ENCODE measurements at places on chromosomes 5 and 9. TPM values are rescaled to one million over a fixed set of nuclear protein-coding genes. Genes with fewer than 3 reads are reported as not detected.
A peak's percentile ranks its signal among the peaks of the same experiment; 100 is the strongest.

DNA sequence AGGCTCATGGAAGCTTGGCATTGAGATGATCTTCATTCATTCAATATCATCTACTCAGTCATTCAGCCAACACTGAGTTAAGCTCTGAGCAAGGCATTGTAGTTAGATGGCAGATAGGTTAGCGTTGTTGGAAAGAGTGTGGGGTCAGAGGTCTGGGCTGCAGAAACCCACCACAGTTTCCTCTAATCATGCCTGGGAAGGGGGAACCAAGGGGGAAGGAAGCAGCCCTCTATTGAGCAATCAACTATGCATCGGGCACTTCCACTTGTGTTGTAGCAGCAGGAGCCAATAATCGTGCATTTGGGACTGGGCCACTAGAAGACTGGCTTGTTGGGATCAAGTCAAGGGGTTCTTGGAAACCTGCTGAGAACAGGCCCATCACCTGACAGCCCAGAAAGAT, 139.1 kb downstream of the PIP5K1B start:
- DNase-seq: no peak

DNA sequence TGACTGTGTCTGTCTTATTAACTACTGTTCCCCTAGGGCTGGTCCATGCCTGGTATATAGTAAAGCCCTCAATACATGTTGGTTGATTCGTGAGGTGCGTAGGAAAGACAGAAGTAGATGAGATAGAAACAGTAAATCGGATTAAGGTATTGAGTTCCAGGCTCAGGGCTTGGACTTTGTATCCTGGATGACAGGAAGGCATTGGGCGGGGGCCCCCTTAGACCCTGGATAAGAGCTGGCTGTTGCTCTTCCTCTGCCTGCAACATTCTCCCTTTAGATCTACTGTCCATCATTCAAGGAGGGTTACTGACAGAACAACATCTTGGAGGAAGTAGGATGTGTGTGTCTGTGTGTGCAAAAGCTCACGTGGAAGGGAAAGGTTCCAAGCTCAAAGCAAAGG, 31.2 kb upstream of the CTNNA1 start:
- no peak for DNase-seq

GRCh38 chr9:77092536-77092935, 73.1 kb downstream of the FOXB2 start:
- DNase-seq: no peak

DNA sequence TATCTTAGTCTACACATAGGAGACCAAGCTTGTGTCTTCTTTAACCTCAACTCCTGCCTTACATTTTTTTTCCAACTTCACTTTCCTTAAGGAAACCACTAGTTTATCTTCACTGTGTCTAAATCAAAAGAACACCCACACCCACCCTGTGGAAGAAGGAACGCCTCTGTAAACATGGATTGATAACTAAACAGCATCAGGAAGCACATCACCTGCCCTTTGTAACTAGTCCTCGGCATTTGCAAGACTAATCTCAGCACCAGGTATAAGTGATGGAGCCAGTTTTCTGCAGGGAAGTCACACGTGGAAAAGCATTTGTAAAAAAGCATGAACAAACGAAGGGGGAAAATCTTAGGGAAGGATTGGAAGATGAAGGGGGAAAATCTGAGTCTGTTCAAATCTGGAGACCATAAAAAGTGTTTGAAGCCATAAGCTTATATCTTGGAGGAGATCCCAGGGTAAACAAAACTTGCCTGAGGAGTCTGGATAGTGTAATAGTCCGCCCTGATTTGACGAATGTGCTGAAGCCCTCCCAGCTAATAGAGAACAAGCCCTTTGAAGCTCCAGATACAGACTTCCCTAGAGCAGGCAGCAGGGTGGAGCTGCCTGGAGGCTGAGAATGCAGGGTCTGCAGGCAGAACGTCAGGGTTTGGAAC, 117.3 kb upstream of the LHFPL2 start:
- DNase-seq: no peak

- peak; percentile 63 for DNase-seq
These were observed 137.6 kb downstream of the SUSD1 start for GRCh38 chr9:112037281-112038016.

Gene KIF12
- polyA plus RNA-seq: not detected

DNA sequence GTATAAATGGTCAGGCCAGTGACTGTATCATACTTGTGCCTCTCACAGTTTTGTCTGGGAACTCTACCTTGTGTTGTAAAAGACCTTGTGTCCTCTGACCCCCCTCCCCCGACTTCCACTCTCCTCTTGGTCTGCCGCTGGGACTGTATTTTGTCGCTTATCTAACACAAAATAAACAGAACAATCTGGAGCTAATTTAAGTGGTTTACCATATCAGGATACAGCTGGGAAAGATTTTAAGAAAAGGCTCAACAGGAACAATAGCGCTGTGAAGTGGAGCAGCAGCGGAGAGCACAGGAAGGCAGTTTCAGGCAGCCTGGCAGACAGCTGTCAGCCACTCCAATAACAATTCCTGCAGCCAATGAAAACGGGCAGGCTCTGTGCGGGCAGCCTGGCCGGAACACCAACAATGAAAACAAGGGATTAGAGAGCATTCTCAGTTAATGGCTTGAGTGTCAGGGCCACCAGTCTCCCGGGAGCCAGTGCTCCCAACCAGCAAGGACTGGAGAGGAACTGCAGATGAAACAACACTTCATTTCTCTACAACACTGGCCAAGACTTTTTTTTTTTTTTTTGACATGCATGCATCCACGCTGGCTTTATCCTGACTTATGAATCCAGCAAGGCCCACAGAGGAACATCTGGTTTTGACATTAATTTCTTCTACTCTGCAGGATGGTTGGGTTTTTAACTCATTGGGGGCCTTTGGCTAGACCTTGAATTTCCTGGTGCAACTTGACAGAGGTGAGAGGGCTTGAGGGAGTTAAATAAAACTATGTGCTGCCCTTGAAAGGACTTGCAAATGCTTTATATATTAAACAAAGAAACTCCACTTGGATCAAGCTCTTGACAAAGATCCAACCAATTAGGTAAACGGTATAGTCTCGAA, 76.7 kb downstream of the ARSB start:
- DNase-seq: no peak

Gene CD74
- 1,061 TPM for polyA plus RNA-seq

Gene TTLL11
- 5.6 TPM for polyA plus RNA-seq

GRCh38 chr9:121718084-121718483, 66.7 kb downstream of the DAB2IP start:
- DNase-seq: no peak

Gene LIX1
- not detected for polyA plus RNA-seq

Gene STRBP
- polyA plus RNA-seq: 15.8 TPM

DNA sequence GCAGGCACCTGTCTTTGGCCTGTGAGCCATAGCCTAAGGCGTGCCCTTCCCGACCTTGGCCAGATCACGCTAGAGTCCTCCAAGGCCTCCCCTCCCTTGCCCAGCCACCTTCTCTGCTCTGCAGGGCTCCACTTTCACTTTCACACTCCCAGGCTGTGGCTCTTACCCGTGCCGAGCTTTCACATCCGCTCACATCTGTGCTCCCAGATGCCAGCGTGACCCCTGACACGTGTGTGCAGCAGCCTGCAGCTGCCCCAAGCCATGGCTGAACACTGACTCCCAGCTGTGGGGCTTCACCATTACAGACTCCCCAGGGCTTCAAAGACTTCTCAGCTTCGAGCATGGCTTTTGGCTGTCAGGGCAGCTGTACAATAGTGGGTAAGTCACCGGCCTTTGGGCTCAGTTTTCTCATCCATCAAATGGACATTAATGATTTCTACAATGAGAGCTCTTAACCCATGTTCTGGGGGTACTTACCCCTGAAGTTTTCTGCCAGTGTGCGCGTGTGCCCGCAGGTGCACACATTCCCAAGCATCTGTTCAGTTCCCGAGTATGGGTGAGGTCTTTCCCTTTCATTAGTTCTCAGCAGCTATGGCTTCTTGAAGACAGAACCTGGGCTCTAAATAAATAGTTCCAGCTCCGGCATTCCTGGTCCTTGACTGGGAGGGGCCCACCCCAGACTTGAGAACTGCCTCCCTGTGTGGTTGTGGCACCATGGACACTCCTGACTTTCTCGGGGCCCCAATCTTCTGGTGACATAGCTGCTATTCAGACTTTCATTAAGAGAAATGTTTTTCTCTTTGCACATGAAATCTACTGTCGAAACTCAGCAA, 118.6 kb downstream of the RGS3 start:
- DNase-seq: peak; percentile 81

Gene PCDHA9
- not detected for polyA plus RNA-seq

DNA sequence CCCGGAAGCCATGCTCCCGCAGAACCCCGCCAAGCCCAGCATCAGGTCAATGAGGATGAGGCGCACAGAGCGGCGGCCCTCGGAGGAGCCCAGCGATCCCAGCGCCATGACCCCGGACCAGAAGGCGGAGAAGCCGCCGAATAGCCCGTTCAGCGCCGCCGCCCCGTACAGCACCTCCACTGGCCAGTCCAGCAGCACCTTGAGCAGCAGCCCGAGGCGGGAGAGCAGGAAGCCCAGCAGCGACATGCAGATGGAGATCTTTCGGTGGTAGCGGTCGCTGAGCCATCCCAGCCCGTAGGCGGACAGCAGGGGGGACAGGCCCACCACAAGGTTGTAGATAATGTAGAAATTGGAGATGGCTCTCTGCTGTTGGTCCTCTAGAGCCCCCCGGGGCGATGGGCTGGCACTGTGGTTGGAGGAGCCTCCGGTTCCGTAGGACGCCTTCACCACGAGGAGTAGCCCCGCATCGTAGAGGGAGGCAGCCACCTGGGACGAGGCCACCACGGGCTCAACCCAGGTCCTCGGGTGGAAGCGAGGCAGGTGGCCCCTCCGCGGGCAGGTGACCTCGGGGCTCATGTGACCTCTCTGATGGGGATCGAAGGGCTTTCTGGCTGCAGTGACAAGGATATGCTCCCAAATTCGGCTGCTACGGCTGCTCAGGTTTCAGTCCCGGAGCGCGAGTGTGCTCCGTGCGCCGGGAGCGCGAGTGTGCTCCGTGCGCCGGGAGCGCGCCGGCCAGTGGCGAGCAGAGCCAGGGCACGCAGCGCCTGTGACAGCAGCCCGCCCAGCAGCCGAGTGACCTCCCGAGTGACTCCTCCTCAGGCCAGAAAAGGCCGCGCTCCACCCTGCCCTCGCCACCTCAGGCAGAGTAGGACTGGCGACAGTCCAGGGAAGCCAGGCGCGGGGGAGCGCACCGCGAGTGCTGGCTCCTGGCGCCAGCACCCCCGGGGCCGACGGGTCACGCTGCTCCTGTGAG, at the start of gene SLC46A2:
Gene SLC46A2, minus strand, starts transcription at position 771 of the 976 bp plus-strand sequence. Its CDS starts 195 bp downstream, at position 576.
- DNase-seq: no peak

- DNase-seq: no peak
These were observed 416.5 kb downstream of the KDM4C start for GRCh38 chr9:7174301-7174700.

DNA sequence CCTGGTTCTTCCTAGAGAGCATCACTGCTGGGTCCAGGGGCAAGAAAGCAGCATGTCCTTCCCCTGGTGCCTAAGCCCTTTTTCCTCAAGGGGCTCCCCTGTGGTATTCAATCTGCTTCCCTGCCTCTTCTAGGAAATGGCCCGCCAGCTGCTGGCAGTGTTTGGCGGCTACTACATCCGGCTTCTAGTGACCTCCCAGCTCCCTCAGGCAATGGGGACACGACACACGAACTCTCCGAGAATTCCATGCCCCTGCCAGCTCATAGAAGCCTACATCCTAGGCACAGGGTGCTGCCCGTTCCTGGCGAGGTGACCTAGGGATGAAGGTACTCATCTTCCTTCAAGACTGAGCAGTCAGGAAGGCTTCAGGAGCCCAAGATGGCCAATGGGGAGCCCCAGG, 14.6 kb downstream of the TEX53 start:
- no peak for DNase-seq

- DNase-seq: no peak
These were observed 37.5 kb upstream of the RXRA start for GRCh38 chr9:134288746-134289145.

GRCh38 chr5:58674711-58675110, 91.8 kb downstream of the RAB3C start:
- no peak for DNase-seq

- DNase-seq: no peak
These were observed 306.3 kb downstream of the FER start for GRCh38 chr5:109053995-109054417.

DNA sequence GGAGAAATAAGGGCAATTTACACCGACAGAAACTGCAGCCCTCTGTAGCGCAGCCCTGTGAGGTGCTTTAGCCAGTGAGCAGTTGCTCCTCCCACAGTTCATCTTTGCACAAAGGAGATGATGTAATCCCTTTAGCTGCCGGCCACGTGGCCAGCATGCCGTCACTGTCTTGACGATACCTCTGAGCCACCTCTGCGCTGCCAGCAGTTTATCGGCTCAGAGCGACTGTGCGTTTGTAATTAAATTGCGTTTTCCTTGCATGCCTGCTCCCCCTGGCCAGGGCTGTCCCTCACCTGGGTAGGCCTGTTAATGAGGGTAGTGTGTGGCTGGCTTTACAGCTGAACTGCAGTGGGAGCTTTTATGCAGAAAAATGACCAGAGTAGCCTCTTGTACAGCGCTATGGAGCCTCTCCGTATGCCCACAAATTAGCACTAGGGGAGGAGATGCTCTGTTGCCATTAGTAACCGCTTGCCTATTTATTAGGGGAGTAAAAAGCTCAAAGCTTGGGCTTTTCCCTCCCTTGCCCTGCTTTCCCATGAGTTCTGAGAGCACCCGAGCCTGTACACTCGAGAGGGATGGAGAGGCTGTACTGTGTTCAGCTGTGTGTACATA, 107.0 kb downstream of the TRIO start:
- no peak for DNase-seq

DNA sequence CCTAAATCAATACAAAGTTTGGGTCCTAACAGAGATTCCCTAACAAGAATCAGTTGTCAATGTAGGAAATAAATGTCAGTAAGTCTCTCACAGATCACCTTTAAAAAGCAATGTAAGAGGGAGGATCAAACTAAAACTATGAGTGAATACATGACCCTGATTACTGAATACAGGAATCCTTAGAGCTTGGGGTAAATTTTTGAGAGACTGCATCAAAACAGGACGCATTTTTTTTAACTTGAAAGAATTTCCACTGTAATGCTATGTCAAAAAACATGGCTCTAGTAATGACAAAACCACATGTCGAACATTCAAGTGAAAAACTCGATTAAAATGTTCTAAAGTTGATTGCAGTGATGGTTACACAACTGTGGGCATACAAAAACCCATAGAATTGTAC, 21.9 kb downstream of the ZDHHC21 start:
- no peak for DNase-seq

DNA sequence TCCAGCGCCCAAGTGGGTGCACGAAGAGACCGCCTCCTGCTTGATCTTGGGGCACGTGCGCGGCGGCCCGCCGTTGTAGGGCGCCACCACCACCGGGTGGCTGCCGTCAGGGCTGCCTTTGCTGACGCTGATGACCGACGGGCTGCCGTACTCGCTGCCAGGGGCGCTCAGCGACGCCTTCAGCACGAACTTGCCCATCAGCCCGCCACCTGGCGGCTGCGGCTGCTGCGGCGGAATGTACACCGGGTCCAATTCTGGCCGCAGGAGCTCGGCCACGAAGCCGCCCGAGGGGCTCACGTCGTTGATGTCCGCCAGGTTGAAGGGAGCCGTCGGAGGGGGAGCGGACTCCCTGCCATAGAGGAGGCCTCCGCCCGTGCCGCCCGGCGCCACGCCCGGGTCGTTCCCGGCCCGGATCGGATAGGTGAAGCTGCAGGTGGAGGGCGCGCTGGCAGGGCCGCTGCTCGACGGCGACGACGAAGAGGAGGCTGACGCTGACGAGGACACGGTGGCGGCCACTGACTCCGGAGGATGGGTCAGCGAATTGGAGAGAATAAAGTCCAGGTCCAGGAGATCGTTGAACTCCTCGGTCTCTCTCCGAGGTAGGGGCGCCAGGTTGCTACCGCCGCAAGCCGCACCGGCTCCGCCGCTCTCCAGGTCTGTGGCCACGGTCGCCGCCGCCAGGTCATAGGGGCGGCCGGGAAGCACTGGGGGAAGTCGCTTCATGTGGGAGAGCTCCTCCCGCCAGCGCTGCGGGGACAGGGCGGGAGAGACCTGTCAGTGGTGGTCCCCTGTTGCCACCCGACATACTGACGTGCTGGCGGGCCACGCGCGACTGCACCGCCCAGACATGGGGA, 1.8 kb downstream of the KLF4 start:
- peak; percentile 23 for DNase-seq

Data from immature natural killer cell (primary cell).